ENCODE measurements at places on chromosomes 11 and 22. TPM values are rescaled to one million over a fixed set of nuclear protein-coding genes. Genes with fewer than 3 reads are reported as not detected.

DNA sequence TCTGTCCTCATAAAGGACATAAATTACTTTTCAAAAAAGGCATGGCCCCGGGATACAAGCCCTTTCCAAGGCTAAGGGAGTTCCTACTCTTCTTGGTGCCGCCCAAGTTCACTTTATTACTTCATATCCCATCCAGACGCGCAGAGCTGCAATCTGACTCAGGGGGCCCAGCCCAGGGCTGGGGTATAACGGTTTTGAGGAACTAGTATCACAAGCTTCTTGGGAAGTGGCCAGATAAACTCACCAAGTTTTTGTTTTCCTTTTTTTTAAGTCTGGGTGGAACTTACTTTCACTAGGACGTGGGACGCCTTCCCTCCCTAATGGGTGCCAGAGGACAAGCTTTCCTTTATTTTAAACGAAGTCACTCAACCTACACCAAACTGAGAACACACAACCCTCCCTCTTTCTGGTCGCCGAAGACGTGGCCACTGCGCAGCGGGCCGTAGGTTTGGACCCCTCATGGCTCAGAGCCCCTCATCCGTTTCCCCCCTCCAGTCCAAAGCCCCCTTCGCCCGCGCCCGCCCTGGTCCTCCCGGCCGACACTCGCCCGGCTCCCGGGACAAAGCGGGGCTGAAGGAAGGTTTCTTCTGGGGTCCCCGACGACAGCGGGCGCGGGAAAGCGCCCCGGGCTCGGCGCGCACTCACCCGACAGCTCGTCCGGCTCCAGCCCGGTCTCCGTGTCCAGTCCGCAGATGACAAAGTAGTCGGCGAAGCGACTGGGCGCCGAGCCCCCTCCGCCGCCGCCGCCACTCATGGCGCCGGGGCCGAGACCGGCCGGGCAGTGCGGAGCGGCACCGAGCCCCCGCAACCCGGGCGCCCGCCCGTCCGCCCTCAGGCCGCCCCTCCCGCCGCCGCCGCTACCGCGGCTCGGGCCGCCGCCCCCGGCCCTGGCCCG lies 587 bp downstream of the DENND5A start:
- peak; percentile 45 for DNase-seq

DNA sequence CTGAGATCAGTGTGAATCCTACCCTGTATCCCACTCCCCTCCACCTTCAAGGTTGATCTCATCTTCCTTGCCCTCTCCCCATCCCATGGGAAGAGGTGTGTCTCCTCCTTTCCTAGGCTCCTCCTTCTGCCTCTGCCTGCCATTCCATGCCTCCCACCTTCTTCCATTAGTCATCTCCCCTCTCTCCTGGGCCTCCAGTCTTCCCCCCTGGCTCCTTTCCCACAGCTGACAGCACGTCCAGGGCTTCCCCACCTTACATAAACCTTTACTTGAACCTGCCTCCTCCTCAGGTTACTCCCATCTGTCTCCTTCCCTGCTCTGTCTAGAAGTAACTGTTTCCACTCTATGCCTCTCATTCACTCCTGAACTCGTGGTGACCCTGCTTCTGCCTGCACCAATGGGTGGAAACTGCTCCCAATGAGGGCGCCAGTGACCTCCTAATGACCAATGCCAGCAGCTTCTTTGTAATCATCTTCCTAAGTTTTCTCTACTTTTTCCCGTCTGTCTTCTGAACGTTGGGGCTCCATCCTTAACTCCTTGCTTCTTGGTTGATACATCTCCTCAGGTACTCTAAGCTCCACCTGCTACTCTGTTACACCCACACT lies 266.9 kb upstream of the NARS2 start:
- no peak for DNase-seq

- DNase-seq = no peak
These were observed 9.3 kb upstream of the MS4A15 start for GRCh38 chr11:60747359-60747873.

DNA sequence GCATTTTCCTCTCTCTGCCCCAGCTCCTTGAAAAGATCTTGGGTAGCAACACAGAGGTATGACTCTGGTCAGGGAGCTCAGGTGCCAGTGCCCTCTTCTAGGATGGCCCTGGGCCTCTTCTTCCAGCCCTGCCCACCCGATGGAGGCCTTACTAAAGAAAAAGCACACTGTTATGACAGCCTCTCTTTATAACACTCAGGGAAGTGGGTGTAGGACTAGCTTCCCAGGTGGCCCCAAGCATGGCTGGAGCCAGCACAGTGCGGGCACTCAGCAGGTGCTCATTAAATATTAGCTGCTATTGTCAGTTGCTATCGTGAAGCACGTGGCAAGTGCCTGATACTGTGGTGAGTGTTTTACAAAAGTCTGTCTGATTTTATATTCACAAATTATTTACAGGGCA lies 127.2 kb upstream of the B3GAT1 start:
- DNase-seq = no peak

DNA sequence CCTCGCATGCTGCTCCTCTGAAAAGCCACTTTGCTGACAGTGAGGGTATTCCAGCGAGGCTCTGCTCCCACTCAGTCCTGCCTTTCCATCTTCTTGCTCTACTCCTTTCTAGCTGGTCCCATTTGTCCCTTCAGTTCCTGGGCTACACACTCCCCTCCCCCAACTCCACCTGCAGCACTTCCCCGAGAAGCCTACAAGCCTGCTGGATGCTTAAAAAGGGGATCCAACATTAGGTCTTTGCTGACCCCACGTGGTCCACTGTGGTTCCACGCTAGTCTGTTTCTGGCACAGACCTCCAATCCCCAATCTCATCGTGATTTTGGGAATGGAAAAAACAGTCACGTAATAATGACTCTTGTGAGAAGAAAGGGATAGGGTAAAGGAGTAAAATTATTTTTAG lies 121.6 kb upstream of the SNX19 start:
- no peak for DNase-seq

DNA sequence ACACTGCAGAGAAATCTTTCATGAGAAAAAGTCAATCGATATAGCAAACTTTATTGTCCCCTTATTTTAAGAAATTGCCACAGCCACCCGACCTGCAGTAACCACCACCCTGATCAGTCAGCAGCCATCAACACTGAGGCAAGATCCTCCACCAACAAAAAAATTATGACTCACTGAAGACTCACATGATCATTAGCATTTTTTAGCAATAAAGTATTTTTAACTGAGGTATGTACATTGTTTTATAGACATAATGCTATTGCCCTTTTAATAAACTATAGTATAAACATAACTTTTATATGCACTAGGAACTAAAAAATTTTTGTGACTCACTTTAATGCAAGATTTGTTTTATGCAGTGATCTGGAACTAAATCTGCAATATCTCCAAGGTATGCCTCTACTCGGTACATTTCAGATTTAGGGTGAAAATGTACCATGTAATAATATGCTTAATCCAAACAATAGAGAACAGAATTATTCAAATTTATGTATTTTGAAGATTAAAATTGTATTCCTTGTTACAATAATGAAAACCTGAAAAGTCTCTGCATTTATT lies 79.2 kb upstream of the CEP126 start:
- DNase-seq = no peak

DNA sequence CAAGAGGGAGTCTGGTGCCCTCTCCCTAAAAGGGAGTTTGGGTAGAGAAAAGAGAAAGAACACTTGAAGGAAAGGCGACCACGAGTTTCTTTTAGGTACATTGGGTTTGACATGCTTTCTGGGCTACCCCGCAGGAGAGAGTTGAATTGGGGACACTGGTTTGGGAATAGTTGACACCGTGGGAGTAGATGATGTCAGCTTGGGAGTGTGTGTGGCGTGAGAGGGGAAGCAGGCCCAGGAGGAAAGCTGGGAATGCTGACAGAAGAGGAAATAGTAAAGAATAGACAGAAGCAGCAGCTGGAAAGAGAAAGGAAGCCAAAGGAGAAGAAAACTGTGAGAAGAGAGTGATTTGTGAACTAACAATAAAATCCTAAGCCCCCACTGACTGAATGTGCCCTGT lies 442.9 kb downstream of the DYNC2H1 start:
- no peak for DNase-seq

DNA sequence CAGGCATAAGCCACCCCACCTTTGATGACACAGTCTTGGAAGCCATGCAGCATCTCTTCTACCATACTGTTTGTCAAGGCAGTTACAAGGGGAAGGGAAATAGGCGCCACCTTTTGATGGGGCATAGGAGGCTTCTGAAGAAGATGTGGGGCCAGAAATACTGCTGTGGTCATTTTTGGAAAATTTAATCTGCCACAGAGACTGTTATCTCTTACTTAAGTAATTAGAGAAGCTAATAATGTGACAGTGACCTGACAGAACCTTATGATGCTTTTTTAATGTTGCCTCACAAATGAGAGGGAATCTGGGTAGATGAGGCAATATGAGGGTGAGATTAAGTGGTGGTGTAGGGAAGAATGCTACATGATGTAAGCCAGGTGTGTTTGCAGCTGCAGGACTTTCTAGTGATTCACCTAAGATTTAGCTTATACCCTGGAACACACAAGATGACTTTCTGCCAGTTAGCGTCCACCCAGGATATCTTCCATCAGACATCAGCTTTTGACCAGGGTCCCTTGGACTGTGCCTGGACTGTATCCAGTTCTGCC lies 34.3 kb upstream of the ADORA2A start:
- no peak for DNase-seq

DNA sequence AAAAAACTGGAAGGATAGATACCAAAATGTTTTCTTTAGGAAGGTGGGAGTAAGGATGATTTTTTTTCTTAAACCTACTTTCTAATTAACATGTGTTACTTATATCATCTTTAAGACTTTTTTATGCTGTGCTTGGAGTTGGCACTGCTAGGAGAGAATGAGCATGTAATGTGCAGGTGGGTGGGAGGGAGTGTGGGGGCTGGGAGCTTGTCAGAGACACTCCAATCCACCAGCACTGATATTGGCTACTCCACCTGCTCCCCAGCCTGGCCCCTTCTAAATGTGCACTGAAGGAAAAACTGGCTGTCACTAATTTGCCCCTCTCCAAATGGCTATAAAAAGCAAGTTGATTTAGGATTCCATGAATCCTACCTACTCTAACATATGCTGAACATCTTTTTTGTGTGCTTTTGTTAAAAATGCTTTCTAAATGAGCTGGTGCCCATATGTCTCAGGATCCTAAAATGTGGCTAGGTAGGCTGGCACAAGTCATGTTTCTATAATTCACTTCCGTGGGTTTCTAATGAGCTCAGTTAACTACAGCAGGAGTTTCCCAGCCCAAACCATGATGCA lies 44.3 kb upstream of the BMAL1 start:
- DNase-seq = no peak

DNA sequence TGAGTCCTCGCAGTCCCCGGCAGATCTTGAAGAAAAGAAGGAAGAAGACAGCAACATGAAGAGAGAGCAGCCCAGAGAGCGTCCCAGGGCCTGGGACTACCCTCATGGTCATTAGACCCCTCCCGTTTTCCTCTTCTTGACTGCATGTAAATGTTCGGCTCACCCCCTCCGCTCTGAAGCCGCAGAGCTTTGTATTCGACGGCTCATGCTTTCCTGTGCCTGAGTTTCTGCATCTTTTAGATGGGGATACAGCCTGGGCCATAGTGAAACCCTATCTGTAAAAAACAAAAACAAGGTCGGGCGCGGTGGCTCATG lies 7.7 kb downstream of the USP18 start:
- no peak for DNase-seq

DNA sequence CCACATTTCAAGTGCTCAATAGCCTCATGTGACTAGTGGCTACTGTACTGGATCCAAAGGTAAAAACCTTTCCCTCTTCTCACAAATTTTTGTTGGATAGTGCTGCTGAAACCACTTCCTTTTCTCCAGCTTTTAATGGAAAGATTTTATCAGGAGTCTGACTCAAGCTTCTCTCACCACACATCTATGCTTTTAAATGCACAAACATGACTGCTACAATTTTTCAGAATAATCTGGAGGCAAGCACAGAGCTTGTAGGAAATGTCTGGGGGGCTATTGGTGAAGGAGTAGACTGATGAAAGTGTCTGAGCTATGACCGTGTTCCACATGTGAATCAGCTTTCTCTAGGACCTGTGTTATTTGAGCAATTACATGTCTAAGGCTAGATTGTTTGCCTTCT lies 101.1 kb upstream of the FAT3 start:
- DNase-seq = no peak

DNA sequence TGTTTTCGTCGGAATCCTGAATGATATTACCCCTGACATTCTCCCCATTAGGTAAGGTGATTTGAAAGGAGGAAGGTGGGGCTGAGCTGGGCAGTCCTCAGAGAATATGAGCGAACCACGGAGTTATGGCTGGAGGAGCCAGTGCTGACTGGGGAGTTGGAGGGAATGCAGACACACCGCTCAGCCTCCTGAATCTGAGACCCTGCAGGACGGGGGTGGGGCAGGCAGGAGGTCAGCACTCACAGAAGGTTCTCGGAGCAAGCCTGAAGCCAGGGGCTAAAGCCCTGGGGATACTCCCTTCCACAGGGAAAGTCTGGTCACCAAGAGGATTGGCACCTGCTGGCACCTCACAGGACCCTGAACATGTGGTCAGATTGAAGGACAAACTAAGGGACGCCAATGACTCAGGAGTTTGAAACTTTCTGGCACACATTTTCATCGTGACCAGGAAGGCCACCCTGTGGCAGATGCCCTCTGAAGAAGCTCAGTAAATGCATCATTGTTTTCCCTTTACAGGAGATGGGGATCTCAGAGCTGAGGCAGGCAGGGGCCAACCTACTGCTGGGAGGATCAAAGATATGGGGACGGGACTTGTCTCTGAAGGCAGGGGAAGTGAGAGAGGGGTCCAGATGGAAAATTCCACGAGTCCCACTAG lies 26.9 kb upstream of the FCHSD2 start:
- DNase-seq = no peak

GRCh38 chr22:49735411-49735900 lies 92.2 kb downstream of the BRD1 start:
- no peak for DNase-seq

DNA sequence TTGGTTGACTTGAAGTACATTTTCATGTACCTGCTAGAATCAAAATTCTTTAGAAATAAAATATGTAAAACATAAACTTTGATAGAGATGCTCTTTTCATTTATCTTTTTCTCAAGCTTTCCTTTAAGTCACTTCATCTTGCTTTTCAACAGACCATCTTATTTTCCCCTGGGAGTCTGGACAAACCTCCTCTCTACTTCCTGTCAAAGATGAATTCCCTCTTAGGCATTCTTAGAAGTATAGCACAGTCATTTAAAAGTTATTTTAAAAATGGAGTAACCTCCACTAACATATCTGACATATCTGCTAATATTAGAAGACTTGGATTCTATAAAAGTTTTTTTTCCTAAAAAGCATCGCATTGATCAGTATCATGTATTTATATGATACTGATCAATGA lies 84.8 kb upstream of the PAX6 start:
- no peak for DNase-seq

GRCh38 chr11:1834062-1834610 lies 654 bp upstream of the SYT8 start:
- DNase-seq = no peak

GRCh38 chr11:64238999-64239398 lies 1.9 kb upstream of the FKBP2 start:
- no peak for DNase-seq

Gene C22orf15
- total RNA-seq = not detected

Gene PLCB3
- total RNA-seq = 59.3 TPM

Gene IL17REL
- not detected for total RNA-seq

Gene OR4X1
- not detected for total RNA-seq

Gene DRD4
- not detected for total RNA-seq

Gene FAM111B
- not detected for total RNA-seq
